Stimulated activated memory B cell treated with anti-CD40 and anti-IgM and Interleukin-4, amounts not matched to agents 10 μg/mL and 1 μg/mL and 100 μg/mL, for 72 hours (primary cell): ENCODE measurements at places on chromosomes 1 and 21.

- peaks cover 57% of the 10 kb centered on the region for H3K4me1 ChIP-seq
- peak overlapping the region; percentile 80 for H3K4me3 ChIP-seq
- H3K36me3 ChIP-seq = peaks cover 5% of the 10 kb centered on the region
These were observed 239.8 kb upstream of the C1orf105 start for GRCh38 chr1:172180501-172181285.

GRCh38 chr1:228900099-228900885 is 165.0 kb downstream of the RHOU start:
- H3K27ac ChIP-seq = no peak overlapping the region
- peaks cover 15% of the 10 kb centered on the region for H3K4me1 ChIP-seq
- no peak for ATAC-seq
- no peak overlapping the region for H3K4me3 ChIP-seq
- H3K36me3 ChIP-seq = no peaks in the 10 kb centered on the region

DNA sequence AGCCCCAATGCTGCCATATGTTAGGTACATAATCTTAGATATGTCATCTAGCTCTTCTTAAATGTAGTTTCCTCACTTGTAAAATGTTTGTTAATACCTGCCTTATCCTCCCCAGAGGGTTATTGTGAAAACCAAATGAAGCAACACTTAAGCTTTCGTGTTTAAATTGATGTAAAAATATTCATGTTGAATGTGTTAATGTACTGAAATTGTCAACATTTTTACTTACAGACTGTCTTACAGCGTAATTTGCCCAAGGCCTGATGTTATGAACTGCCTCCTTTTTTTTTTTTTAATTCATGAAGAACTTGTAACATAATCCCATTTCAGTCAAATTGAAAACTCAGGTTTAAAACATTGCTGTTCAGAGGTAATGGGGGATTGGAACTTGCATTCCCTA is 25.6 kb upstream of the ENAH start:
- no peak overlapping the region for H3K4me3 ChIP-seq
- H3K27ac ChIP-seq = no peak overlapping the region
- H3K27me3 ChIP-seq = peaks cover 47% of the 10 kb centered on the region
- H3K4me1 ChIP-seq = no peaks in the 10 kb centered on the region

GRCh38 chr21:32337206-32337605 is 38.6 kb downstream of the MRAP start:
- H3K4me3 ChIP-seq = no peak overlapping the region
- H3K36me3 ChIP-seq = peaks cover 93% of the 10 kb centered on the region
- no peak overlapping the region for H3K27ac ChIP-seq

DNA sequence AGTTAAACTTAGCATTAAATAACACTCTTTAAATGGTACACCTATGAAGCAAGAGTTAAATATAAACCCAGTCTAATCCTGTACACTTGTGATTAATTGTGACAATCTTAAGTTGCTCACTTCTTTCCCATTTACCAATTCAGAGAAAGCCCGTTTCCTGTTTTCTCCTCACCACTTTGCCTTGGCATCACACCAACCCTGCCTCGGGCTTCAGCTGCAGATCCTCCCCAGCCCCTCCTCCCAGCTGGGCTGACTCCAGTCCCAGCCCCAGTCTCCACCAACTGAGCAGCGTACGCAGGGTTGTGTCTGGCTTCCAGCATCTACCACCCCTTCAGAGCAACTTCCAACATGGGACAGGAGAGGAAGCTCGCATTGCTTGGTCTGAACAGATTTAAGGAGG is 4.1 kb downstream of the PYCR2 start:
- no peak overlapping the region for H3K4me3 ChIP-seq
- H3K27ac ChIP-seq = no peak overlapping the region
- peaks cover 21% of the 10 kb centered on the region for H3K4me1 ChIP-seq
- H3K36me3 ChIP-seq = peaks cover 48% of the 10 kb centered on the region
- H3K27me3 ChIP-seq = no peaks in the 10 kb centered on the region

GRCh38 chr1:65497256-65497830 is 76.9 kb downstream of the LEPR start:
- H3K4me1 ChIP-seq = no peaks in the 10 kb centered on the region
- H3K27ac ChIP-seq = no peak overlapping the region
- peaks cover 7% of the 10 kb centered on the region for H3K36me3 ChIP-seq
- no peak overlapping the region for H3K4me3 ChIP-seq
- peaks cover 2% of the 10 kb centered on the region for H3K27me3 ChIP-seq

DNA sequence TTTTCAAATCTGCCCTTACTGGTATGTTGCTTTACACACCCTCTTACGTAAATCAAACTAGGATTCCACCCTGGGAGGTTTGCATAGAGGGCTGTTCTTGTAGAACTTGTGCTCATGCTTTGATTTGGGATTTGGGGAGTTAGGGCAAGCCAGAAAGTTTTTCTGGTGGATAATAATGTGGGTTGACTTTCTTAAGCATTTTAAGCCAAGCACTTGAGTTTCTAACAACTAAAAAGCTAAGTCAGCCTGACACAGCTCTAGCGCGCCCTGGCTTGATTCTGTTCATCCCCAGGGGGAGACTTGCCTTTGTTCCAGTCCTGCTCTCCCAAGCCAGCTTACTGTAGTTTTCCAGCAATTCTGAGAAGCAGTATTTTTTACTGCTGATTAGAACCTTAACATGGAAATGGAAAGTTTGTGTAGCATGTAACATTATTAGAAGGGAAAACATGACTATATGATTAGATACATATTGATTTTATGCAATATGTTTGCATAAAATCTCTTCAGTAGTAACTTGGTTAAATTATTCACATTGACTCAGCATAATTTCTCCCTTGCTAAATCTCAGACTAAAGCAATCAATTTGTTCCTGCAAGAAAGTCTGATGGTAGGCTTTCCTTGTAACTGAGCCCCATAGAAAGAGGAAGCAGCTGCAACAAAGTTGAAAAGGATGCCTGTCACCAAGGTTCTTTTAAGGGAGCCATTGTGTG is 11.0 kb upstream of the PGD start:
- peak; percentile 81 for ATAC-seq
- H3K36me3 ChIP-seq = peaks cover 21% of the 10 kb centered on the region
- no peaks in the 10 kb centered on the region for H3K27me3 ChIP-seq

GRCh38 chr1:101105877-101106276 is 80.3 kb upstream of the DPH5 start:
- H3K4me1 ChIP-seq = peaks cover 25% of the 10 kb centered on the region
- no peaks in the 10 kb centered on the region for H3K36me3 ChIP-seq
- no peak overlapping the region for H3K4me3 ChIP-seq
- no peak overlapping the region for H3K27ac ChIP-seq
- H3K27me3 ChIP-seq = no peaks in the 10 kb centered on the region
- no peak for ATAC-seq

GRCh38 chr1:239868058-239868832 is 223.4 kb upstream of the FMN2 start:
- no peaks in the 10 kb centered on the region for H3K4me1 ChIP-seq

DNA sequence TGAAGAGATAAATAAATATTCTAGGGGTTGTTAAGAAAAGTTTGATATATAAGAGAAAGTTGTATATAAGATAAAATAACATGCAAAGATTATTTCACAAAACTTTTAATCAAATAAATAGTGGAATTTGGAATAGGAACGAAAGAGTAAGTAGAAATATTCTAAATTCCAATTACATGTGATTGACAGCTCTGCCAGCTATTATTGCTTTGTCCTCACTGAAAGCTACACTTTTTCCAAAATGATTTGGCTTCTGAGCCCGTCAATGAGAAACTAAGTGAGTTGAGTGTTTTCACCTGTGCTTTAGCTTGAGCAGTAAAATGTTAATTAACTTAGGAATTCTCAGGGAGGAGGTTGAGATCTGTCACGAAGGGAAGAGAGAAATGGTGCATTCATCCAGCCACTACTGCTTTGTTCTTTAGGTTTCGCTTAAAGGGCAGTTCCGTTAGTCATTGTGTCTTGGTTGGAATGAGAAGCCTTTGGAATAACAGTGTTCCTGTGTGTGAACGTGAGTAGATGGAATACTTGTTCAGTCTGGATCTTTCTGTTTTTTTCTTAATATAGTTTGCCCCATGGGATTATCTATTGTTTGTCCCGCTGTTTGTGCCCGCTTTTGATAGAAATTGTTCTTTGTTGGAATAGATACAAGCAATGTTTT is 63.3 kb upstream of the CR1L start:
- H3K4me3 ChIP-seq = no peak overlapping the region
- peaks cover 8% of the 10 kb centered on the region for H3K4me1 ChIP-seq
- H3K36me3 ChIP-seq = peaks cover 46% of the 10 kb centered on the region

GRCh38 chr1:17880449-17880848 is 125.3 kb downstream of the ACTL8 start:
- H3K27ac ChIP-seq = no peak overlapping the region
- ATAC-seq = no peak
- H3K4me1 ChIP-seq = no peaks in the 10 kb centered on the region
- H3K27me3 ChIP-seq = peaks cover 17% of the 10 kb centered on the region
- no peaks in the 10 kb centered on the region for H3K36me3 ChIP-seq

- H3K4me3 ChIP-seq = peak overlapping the region; percentile 21
- H3K27ac ChIP-seq = peak overlapping the region; percentile 76
- ATAC-seq = no peak
- no peaks in the 10 kb centered on the region for H3K27me3 ChIP-seq
- H3K4me1 ChIP-seq = peaks cover 94% of the 10 kb centered on the region
These were observed 5.3 kb downstream of the ARF1 start for GRCh38 chr1:228087771-228088251.

DNA sequence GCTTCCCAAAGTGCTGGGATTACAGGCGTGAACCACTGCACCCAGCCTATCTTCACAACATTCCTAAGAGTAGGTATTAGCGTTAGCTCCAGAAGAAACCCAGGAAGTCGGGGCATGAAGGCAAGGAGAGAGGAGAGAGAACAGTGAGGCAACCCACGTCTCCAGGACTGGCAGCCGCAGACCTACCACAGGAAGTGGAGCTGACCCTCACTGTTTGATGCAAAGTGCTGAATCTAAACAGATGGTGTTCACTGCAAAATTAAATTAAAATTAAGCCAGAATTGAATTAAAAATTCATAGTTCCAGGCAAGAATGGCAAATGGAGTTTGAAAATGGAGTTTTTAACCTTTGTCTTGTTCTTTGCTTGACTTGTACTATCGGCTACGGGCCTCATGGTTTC is 6.7 kb downstream of the ECE1 start:
- H3K27me3 ChIP-seq = no peaks in the 10 kb centered on the region
- peaks cover 64% of the 10 kb centered on the region for H3K4me1 ChIP-seq
- H3K36me3 ChIP-seq = peaks cover 41% of the 10 kb centered on the region
- ATAC-seq = no peak
- no peak overlapping the region for H3K4me3 ChIP-seq
- H3K27ac ChIP-seq = peak overlapping the region; percentile 71
